Activated T-helper 1 cell treated with anti-CD3 and anti-CD28 coated beads, Interleukin-12 subunit alpha, Interleukin-12 subunit beta, Interleukin-2, Interleukin-4 antibody, amounts not matched to agents 30 ng/mL and 10 ng/mL and 1 ng/mL, durations not matched to agents 14 hours and 24 hours and 36 hours (primary cell): ENCODE measurements at places on chromosomes 16 and 17. TPM values are rescaled to one million over a fixed set of nuclear protein-coding genes. Genes with fewer than 3 reads are reported as not detected.

TEX14 gene
- total RNA-seq: 0.13 and 0.17 TPM in 2 replicates

NLRC5 gene
- 164 and 175 TPM in 2 replicates for total RNA-seq

CDRT15L2 gene
- total RNA-seq: not detected in 2 replicates

ATP1B2 gene
- total RNA-seq: 0.54 TPM in 2 replicates

HSPB9 gene
- total RNA-seq: 0.10 TPM in 1 of 2 replicates, not detected in the other

ST6GALNAC2 gene
- total RNA-seq: not detected in 2 replicates

TMEM100 gene
- total RNA-seq: not detected in 2 replicates

RAB40C gene
- 14.0 and 15.2 TPM in 2 replicates for total RNA-seq

HBA1 gene
- not detected in 2 replicates for total RNA-seq

KCNH6 gene
- total RNA-seq: not detected in 2 replicates

ATXN7L3 gene
- 125 and 126 TPM in 2 replicates for total RNA-seq

CCL17 gene
- 1.3 and 1.6 TPM in 2 replicates for total RNA-seq

TNFRSF13B gene
- not detected in 2 replicates for total RNA-seq

SERPINF2 gene
- total RNA-seq: 0.12 and 0.41 TPM in 2 replicates

SKAP1 gene
- 48.7 and 51.9 TPM in 2 replicates for total RNA-seq

DPEP3 gene
- not detected in 2 replicates for total RNA-seq

DNAI2 gene
- total RNA-seq: 0.12 and 0.18 TPM in 2 replicates

SHISA6 gene
- not detected in 2 replicates for total RNA-seq

ENPP7 gene
- 0.10 and 0.16 TPM in 2 replicates for total RNA-seq

INCA1 gene
- total RNA-seq: 0.34 and 0.37 TPM in 2 replicates

DRC7 gene
- total RNA-seq: not detected in 2 replicates

HLF gene
- 0.36 and 0.54 TPM in 2 replicates for total RNA-seq

CD300E gene
- total RNA-seq: not detected in 2 replicates

EME1 gene
- 27.7 and 32.9 TPM in 2 replicates for total RNA-seq

TBC1D10B gene
- total RNA-seq: 68.9 and 73.6 TPM in 2 replicates

PPP1R27 gene
- total RNA-seq: not detected in 2 replicates

ZNF469 gene
- 0.57 and 0.59 TPM in 2 replicates for total RNA-seq

HOXB7 gene
- 0.49 and 0.51 TPM in 2 replicates for total RNA-seq

TTLL6 gene
- total RNA-seq: not detected in 2 replicates

CDH13 gene
- not detected in 2 replicates for total RNA-seq

TMEM235 gene
- not detected in 2 replicates for total RNA-seq

CLEC19A gene
- not detected in 2 replicates for total RNA-seq

FOXL1 gene
- total RNA-seq: 0.05 TPM in 1 of 2 replicates, not detected in the other

NTN3 gene
- 0.10 TPM in 1 of 2 replicates, not detected in the other for total RNA-seq

STX1B gene
- 0.34 and 0.49 TPM in 2 replicates for total RNA-seq

NHLRC4 gene
- 1.0 and 1.2 TPM in 2 replicates for total RNA-seq

HOXB2 gene
- total RNA-seq: 32.5 and 32.8 TPM in 2 replicates

BANP gene
- 35.4 and 35.5 TPM in 2 replicates for total RNA-seq

PYCARD gene
- total RNA-seq: 20.9 and 21.2 TPM in 2 replicates

KRTAP4-6 gene
- total RNA-seq: not detected in 2 replicates

HNF1B gene
- 3.2 and 3.6 TPM in 2 replicates for total RNA-seq

DRC3 gene
- total RNA-seq: not detected in 2 replicates

PRAC1 gene
- not detected in 2 replicates for total RNA-seq

MGAT5B gene
- 0.81 and 1.2 TPM in 2 replicates for total RNA-seq

C17orf113 gene
- total RNA-seq: 0.05 TPM in 2 replicates

CCDC102A gene
- total RNA-seq: 5.7 and 7.3 TPM in 2 replicates
